Activated CD4-positive, alpha-beta T cell treated with anti-CD3 and anti-CD28 coated beads, Interleukin-10, Interleukin-2, amounts not matched to agents 100 ng/mL and 50 ng/mL, durations not matched to agents 16 hours and 8 hours (primary cell): ENCODE measurements at places on chromosomes 5 and 9.

GRCh38 chr5:137611794-137612435, 112.8 kb upstream of the SPOCK1 start:
- DNase-seq = no peak

DNA sequence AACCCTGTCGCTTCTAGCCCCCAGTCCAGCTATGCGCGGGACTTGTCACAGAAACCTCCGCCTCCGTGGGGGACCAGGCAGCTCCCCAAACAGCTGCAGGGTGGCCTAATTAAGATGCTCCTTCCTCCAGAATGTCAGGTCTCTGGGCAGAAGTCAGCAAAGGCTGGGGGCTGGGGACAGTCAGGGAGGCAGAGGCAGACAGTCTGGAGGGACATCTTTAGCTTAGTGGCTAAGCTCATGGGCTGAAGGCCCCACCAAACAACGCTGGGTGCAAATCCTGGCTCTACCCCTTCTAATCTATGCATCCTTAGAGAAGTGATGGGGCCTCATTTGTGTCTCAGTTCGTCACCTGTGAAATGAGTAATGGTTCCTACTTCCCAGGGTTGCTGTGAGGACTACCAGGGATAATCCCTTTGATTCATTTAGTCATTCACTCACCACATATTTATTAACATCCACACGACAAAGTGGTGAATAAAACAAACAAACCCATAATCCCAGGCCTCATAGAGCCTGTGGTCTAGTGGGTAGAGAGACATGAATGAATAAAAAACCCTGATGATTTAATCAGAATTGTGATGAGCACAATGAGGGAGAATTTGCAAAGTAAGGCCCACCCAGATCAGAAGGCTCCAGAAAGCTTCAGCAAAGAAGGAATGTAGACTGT, 20.2 kb upstream of the MED27 start:
- DNase-seq = no peak

- DNase-seq = peak; percentile 66
Measured at GRCh38 chr5:53303105-53303504, 177.3 kb upstream of the FST start.

GRCh38 chr5:130549884-130550561, 615.0 kb downstream of the HINT1 start:
- DNase-seq = no peak

DNA sequence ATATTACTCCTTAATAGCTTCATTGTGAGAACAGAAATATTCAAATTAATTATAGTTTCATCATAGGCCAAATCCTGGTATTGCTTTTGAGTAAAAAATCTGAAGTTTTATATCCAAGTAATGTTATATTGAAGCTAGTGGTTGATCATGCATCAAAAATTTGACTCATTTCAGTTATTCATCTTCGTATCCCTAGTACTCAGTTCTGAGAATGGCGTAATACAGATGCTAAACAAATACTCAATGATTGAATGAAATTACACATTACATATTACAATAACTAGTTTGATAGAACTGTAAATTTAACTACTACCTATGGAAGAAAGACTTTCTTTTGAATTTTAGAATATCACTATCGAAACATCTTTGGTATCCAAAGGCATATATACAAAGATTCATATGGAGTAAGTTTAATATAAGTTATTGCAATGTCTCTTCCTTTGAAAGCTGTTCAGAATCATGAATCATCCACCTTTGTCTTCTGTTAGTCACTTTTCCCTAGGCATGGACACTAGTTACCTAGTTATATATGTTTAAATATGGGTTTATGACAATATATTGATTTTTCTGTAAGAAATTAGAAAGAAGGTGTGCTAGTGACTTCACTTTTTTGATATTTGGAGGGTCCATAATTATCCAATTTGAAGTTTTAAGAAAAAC, 5.0 kb upstream of the ZNF462 start:
- DNase-seq = no peak

GRCh38 chr5:161545344-161546094, 1.0 kb downstream of the GABRB2 start:
- no peak for DNase-seq

GRCh38 chr5:59999056-59999455, 105.5 kb upstream of the PDE4D start:
- no peak for DNase-seq

- no peak for DNase-seq
Measured at GRCh38 chr5:95925378-95925744, 36.3 kb downstream of the ELL2 start.

GRCh38 chr9:91150998-91151717, 210.6 kb downstream of the AUH start:
- peak; percentile 95 for DNase-seq

GRCh38 chr5:173832386-173832785, 55.8 kb upstream of the CPEB4 start:
- no peak for DNase-seq

DNA sequence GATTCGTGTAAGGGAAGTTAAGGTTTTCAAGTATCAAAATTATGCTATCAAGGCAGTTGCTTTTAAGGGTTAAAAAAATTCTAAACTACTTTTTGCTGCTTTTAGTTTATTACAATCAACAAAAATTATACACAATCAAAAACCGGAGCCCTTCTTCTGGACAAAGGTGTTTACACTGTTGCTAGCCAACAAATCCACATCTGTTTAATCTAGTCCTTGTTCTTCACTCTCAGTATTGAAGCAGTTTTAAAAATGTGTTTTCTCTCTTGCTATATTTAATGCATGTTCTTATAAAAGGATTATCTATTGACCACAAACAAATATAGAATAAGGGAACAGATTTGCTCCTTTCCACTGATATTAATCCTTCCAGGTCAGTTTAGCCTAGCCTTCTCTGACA, 2.5 kb downstream of the FEM1C start:
- DNase-seq = no peak

DNA sequence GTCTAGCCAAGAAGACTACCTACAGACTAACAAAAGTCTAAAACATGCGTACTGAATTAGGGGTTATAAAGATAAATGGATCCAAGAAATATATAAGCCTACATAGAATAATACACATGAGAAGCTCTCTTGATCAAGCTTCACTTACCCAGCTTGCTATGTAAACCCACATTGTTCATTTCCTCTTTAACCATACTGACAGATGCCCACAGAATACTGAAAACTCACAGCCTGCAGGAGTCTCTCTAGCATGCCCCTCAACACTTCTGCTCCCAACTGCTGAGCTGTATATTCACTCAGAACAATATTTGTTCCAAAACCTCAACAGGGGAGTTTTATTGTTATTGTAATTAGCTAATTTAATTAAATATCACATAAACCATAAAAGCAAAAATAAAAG, 52.4 kb downstream of the RFX3 start:
- DNase-seq = no peak

- DNase-seq = no peak
Measured at GRCh38 chr5:127429928-127430327, 87.5 kb upstream of the PRRC1 start.
